ENCODE measurements at places on chromosomes 5 and 9.

GRCh38 chr9:105858006-105858690 lies 163.8 kb downstream of the TMEM38B start:
- DNase-seq = no peak

DNA sequence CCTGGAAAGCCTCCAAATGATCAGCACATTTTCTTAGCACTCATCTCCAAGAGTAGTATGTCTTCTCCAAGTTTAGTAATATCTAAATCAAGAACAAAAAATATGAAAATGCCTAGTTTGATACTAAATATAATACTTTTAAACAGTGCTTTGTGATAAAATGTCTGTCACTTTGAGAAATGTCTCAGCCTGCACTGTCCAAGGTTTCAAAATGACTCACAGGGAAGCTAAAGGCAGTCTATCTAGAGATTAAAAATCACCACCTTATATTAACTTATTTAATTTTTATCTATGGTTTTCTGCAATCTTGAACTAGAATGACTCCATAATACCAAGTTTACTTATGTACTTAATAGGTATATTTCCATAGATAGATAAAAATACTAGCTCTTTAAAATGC lies 633.0 kb upstream of the C9orf72 start:
- no peak for DNase-seq

DNA sequence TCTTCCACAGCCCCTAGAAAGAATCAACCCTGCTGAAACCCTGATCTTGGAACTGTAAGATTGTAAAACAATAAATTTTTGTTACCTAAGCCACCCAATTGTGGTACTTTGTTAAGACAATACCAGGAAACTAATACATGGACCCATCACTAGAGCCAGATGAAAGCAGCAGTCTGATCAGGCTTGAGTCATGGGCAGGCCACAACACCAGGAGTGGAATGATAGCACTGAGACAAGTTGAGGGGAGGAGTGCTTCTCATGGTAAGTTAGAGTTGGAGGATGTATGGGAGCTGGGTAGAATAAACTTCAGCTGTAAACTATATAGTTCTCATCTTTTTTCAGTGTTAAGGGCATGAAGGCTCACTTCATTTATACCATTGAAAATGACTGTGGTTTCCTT lies 164.4 kb upstream of the OR13F1 start:
- no peak for DNase-seq

- no peak for DNase-seq
Measured at GRCh38 chr5:138978581-138978980, 103.4 kb upstream of the LRRTM2 start.

DNA sequence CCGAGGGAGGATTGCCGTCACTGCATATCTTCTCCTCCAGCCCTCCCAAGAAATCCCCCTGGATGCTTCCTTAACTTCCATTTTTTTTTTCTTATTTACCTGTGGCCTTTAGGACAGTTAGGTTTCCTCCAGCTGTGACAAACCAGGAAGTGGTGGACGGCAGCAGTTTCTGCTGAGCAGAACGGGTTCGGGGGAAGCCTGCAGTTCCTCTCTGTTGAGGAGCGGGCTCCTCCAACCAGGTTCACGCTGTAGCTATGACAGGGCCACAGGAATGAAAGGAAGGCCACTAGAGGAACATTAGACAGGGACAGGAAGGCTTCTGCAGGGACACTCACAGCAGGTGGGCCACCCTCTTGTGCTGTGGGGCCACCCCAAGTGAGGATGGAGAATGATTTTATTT lies 76.7 kb upstream of the SYK start:
- no peak for DNase-seq

- DNase-seq = no peak
Measured at GRCh38 chr9:82574911-82575310, 488.0 kb downstream of the RASEF start.

GRCh38 chr5:179834120-179834519 lies 13.4 kb downstream of the SQSTM1 start:
- DNase-seq = no peak

DNA sequence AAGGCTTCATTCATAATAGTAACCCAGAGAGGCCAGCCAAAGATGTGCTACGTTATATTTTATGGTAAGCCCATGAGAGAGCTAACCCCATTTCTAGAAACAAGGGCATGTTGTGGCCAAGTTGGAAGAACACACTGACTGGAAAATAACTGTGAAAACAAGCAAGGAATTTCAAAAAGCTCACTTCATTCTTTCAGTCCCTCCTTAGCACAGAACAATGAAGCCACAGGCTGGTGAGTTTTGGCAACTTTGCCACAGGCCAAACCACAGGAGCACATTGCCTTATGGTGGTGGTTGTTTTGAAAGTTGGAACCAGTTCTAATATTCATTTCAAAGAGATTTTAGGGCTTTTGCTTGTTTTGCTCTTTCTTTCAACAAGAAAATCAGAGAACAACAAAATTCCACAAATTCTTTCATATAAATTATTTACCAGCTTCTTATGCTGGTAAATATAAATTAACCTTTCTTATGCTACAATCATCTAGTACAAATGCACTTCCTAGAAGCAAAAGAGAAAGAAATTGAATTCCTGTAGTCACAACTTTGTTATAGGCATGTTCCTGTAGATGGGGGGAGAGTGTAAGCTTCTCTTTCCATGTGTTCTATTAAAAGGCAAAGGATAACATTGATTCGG lies 225.4 kb upstream of the RFX3 start:
- peak; percentile 41 for DNase-seq

DNA sequence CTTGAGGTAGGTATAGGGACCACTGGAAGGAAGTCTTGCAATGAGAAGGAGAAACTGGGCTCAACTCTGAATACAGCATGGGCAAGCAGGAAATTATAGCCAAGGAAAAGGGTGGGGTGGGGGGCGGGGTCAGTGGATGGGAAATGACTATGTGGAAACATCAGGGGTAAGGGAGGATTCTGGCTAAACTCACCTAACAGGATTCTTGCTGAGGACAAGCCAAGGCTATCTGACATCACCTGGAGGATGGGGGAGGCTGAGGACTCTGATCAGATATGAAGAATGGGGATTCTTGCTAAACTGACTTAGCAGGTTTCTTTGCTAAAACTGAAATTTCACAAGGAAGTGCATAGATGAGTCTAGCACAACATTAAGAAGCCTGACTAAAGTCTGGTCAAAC lies 40.8 kb downstream of the CTSL start:
- DNase-seq = no peak

DNA sequence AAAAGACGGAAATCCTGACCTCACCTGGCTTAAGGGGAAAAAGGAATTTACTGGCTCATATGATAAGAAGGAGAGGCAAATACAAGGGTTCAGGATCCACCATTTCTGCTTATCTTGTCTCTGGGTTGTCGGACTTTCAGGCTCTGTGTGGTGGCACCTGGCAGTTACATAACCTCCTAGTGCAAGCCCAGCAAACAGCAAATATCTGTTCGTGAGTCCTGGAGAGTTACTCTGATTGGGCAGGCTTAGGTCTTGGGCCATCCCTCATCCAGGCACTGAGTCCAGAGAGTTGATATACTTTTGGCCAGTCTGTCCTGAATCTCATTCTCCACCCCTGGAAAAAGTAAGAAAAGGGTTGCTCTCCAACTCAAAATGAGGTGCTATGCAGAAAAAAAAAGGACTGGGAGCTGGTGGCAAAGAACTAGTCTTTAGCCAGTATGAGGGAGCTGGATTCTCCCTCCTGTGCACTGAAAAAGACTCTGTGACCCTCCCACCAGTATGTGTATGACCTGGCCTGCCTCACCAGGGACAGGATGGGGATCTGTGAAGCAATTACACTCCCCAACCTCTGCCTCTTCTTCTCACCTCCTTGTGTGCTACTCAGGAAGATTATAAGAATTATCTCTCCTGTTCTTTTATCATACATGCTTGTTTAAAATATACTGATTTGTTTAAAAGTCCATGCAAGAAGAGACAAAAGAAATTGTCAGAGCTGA lies 282.9 kb downstream of the ARHGAP26 start:
- DNase-seq = no peak

DNA sequence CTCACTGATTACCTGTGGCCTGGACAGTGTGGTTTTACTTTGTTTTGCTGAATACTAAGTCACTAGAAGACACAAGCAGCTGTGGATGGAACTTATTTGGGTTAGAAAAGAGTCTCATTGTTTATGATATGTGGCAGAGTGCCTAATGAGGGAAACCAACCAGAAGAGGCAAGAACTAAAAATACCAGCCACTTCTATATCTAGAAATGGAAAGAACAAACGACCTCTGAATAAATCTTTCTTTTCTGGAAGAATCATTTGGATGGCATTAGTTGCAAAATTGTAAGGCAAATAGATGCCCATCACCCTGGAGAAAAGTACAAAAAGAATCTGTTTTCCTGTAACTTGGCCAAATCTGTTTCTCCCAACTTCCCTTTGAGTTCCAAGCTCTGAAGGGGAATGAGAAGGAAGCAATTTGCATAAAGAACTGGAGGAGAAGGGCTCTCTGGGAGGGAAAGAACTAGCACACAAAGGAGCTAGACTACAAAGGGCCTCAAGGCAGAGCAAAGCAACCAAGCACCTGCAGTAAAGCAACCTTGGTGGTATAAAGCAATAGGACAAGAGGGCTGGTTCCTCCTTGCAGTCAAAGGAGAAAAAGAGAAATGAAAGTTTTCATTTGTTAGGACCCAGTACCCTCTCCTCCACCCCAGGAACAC lies 455.4 kb downstream of the CAAP1 start:
- DNase-seq = no peak
